ENCODE measurements at places on chromosomes 12 and 14.

DNA sequence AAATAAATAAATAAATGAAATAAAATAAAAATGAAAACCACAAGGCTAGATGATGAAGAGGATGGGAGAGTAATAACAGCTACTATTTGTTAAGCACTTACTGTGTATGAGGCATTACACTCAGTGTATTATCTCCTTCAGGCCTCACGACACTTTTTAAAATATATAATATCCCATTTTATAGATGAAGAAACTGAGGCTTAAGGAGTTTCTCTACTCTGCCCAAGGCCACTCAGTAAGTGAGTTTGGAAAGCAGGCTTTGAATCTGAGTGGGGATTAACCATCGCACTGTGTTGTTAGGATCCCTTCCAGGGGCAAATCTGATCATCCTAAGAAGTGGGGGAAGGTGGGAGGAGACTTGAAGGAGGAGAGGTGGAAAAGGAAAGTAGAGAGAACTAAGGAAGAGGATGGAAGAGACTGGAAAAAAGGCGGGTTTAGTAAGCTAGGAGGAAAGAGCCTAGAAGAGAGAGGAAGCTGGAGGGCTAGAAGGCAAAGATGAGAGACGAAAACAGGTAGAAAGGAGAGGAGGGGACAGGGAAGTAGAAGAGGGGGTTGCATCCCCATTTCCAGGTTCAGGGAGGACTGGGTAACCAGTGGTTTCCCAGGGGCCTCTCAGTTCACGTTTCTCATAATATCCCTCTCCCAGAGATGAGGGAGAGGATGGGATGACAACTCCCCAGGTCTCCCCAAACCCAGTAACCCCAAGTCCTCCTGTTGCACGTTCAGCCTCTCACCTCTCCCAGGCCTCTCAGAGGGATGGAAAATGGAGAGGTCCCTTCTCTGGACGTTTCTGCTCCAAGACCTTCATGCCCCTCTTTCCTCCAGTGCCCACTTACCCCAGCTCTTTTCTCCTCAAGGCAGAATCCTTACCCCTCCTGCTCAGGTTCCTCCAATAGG lies 1.7 kb downstream of the STAT6 start:
- DNase-seq = no peak

- DNase-seq = no peak
Observed at GRCh38 chr12:60704171-60704914, 1108.5 kb downstream of the SLC16A7 start.

GRCh38 chr14:55454264-55455002 lies 14.0 kb upstream of the TBPL2 start:
- DNase-seq = no peak

- no peak for DNase-seq
Observed at GRCh38 chr12:52155048-52155868, 36.6 kb downstream of the KRT80 start.

- DNase-seq = no peak
Observed at GRCh38 chr12:122024132-122024785, 2.6 kb downstream of the BCL7A start.

GRCh38 chr12:88448337-88448915 lies 131.8 kb downstream of the KITLG start:
- no peak for DNase-seq

- DNase-seq = no peak
Observed at GRCh38 chr12:55060470-55060869, 40.7 kb downstream of the NEUROD4 start.

DNA sequence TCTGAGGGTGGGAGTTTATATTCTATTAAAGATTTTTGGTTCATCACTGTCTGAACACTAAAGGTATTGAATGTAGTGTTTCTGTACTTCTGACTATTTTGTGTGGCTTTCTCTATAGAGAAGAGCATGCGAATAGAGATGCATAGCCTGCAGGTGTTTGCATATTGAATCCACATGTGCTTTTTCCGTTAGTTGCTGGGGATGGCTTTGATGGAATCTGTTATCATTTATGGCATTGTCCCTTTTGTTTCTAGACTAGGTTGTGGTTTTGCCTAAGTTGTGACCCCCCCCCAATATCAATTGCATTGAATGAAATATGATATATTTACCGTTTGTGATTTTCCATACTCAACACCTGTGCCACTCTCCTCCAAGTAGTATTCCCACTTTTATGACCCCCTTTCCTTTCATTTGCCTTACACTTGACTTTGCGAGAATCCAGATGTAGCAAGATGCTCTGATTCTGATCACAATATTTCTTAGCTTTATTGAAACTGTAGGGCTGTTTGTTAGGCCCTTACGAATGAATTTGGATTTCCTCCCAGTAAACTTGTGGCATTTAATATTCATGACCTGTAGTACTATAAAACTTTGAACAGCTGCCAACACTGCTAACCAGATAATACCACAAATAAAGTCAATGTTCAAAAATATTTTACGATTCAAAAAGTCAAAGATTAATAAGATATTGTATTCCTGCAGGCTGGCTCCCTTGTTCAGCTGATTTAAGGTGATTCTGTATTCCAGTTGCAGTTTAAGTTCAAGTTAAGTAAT lies 176.4 kb downstream of the TMTC2 start:
- no peak for DNase-seq

GRCh38 chr12:130708648-130709047 lies 7.5 kb downstream of the RIMBP2 start:
- DNase-seq = no peak

- no peak for DNase-seq
Observed at GRCh38 chr14:103705118-103705503, 10.1 kb downstream of the XRCC3 start.

GRCh38 chr12:39905152-39905551 lies 200.7 kb downstream of the SLC2A13 start:
- no peak for DNase-seq

- no peak for DNase-seq
Observed at GRCh38 chr12:131025939-131026702, 72.4 kb downstream of the ADGRD1 start.

DNA sequence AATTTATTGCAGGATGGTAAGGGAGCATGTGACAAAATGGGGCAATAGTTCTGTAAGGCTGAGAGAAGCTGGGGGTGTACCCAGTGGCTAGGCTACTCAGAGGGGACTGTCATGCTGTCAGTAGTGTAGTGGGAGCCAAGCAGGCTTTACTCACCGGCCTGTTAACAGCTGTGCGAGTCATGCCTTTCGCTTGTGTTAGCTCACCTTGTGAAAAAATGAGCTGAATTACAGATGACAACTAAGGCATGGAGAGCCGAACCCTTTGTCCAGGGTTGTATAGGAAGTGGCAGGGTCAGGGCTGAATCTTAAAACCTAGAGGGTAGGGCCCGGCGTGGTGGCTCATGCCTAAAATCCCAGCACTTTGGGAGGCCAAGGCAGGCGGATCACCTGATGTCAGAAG lies 37.9 kb downstream of the SH2B3 start:
- no peak for DNase-seq

- no peak for DNase-seq
Observed at GRCh38 chr14:51938137-51938536, 51.2 kb upstream of the RTRAF start.

GRCh38 chr12:27012239-27012981 lies 1.8 kb downstream of the TM7SF3 start:
- DNase-seq = no peak

- DNase-seq = no peak
Observed at GRCh38 chr12:24421759-24422158, 472.3 kb upstream of the SOX5 start.

GRCh38 chr12:97493731-97494130 lies 31.1 kb downstream of the RMST start:
- no peak for DNase-seq

DNA sequence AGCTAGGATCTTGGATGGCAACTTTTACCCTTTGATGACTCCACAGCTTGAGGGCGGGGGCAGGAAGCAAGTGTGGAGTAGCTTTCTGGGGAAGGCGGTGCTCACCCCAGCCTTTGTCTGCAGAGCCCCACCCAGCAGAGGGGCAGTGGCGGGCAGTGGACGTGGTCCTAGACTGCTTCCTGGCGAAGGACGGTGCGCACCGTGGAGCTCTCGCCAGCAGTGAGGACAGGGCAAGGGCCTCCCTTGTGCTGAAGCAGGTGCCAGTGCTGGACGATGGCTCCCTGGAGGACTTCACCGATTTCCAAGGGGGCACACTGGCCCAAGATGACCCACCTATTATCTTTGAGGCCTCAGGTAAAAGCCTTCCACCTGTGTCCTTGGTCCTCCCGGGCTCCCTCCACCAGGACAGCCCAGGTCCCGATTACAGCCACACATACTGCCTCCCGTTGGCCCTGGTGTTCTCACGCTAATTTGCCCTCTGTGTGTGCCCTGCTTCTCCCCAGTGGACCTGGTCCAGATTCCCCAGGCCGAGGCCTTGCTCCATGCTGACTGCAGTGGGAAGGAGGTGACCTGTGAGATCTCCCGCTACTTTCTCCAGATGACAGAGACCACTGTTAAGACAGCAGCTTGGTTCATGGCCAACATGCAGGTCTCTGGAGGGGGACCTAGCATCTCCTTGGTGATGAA lies 1.2 kb downstream of the TAPBPL start:
- no peak for DNase-seq

DNA sequence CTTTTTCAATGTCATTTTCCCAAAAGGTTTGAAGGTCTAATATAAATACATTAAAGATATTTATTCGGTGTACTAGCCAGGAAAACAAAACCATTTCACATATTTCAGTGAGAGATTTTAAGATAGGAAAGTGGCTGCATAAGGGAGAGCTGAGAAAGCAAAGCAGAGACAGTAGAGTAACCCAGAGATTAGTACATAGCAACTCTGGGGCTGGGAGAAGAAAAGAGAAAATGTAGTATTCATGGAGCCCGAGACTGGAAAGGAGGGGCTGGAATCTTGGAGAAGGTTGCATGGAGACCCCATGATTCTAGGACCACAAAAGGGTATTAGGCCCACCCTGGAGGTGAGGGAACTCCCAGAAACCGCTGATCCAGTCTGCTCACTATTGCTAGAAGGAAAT lies 236.9 kb downstream of the PAWR start:
- DNase-seq = no peak

GRCh38 chr12:83434600-83434999 lies 747.9 kb downstream of the TMTC2 start:
- no peak for DNase-seq

- no peak for DNase-seq
Observed at GRCh38 chr12:15851045-15851620, 31.1 kb upstream of the STRAP start.

DNA sequence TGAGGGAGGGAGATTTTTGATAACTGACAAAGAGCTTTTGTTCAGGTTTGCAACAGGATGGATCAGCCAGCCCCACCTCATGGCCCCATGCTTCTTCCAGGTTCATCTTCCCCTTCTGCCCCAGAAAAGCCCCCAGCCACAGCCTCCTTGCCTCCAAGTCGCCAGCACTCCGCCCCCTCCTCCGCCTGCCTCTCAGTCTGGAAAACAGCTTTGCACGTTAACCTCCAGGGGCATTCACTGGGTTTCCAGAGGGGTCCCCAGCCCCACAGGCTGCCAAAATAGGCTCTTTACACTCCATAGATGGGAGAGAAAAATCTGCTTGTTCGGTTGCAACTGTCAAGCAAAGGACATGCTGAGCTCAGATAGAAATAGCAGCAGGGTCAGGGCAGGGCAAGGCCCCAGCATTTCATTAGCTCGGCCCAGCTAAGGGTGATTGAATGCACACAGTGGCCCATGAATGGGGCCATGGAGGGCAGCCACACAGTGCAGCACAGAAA lies 253.6 kb downstream of the ZFP36L1 start:
- no peak for DNase-seq

DNA sequence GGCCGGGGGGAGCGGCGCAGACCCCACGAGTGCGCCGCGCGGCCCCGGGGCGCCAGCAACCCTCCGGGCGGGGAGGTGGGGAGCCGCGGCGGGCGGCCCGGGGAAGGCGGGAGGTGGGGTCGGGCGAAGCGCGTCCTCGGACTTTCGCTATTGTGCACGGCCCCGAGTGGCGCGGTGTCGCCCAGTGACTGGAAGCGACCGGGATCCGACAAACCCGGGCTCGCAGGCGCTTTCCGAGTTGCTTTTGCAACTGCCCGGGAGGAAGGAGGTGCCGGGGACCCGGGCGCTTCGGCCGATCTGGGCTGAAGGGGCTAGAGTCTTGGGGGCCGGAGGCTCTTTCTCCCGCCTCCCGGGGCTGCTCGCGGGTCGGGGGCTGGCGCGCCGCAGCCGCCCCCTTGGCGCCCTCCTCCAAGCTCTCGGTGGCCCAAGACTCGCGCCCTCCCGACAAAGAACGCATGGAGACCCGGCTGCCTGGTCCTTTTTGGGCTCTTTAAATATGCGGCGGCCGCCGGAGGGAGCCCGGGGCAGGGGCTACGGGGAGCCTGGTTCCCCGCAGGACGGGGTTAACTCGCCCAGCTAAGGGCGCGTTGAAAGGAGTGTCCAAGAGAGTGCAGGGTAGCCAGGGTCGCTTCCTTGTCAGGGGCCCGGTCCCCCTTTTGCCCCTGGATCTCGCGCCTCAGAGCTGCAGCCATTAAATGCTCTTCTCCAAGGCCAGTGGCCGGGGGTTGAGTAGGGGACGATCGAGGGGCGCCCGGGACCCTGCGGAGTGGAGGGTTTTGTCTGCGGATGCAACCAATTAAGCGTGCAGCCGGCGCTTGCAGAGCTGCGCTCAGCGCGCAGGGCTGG lies 1.4 kb downstream of the HMGA2 start:
- no peak for DNase-seq

DNA sequence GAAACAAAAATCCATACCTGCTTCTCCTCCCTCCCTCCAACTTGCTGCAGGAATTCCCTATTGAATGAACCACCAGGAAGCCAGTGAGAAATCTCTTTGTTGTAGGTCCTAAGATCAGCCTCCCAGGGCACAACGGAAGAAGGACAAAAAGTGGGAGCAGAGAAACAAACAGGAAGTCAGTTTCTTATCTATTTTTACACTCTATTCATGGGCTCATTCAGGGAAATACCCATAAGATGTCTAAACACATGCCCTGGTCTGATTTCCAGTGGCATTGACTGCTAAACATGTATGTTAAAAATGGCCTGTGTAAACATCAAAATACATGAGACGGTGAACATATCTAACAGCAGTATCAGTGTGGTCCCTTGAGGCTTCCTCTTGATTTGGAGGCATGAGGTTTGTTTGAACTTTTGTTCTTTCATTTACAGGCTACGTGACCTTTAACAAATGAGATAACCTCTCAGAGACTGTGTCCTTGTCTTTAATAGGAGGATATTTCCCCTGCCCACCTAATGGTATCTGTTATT lies 18.8 kb downstream of the GPR65 start:
- DNase-seq = no peak

DNA sequence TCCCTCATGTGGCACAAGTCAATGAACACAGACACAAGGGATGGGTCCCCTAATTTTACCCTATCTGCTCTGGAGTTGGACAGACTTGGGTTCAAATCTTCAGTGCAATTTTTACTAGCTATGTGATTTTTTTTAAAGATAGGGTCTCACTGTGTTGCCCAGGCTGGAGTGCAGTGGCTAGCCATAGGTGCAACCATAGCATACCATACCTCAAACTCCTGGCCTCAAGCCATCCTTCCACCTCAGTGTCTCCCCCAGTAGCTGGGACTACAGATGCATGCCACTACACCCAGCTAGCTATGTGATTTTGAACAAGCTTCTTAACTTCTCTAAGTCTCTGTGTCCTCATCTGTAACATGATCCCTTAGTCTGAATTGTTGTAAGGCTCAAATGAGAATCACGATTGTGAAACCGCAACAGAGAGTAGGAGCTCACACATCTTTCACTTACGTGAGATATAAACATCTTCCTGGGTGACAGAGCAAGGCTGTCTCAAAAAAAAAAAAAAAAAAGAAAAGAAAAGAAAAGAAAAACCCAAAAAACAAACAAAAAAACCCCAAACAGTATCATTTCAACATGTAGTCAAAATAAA lies 4.7 kb downstream of the CALCOCO1 start:
- no peak for DNase-seq

GRCh38 chr12:117507548-117507947 lies 146.1 kb upstream of the NOS1 start:
- DNase-seq = no peak

GRCh38 chr12:47954058-47954457 lies 9.3 kb upstream of the TMEM106C start:
- no peak for DNase-seq
